ENCODE measurements at places on chromosomes 5 and 9.
A peak's percentile ranks its signal among the peaks of the same experiment; 100 is the strongest.

GRCh38 chr5:35012796-35013195 lies 35.0 kb downstream of the AGXT2 start:
- peak; percentile 42 for DNase-seq

DNA sequence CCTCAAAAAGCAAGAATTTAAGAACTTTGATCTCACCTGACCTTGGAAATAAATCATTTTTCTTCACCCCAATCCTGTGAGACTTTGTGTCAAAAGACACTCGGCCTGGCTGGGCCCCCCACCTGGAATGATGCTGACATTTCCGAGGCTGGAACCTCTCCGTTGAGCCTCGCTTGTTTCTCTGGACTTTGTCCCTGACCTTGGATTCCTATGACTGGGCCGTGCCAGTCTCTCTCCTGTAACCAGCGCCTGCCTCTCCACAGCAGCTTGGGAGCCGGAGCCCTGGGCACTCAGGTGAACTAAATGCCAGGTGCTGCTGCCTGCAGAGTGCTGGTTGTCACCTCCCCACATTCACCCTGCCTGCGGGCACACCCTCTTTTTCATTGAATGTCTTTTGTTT lies 62.7 kb downstream of the RETREG1 start:
- no peak for DNase-seq

DNA sequence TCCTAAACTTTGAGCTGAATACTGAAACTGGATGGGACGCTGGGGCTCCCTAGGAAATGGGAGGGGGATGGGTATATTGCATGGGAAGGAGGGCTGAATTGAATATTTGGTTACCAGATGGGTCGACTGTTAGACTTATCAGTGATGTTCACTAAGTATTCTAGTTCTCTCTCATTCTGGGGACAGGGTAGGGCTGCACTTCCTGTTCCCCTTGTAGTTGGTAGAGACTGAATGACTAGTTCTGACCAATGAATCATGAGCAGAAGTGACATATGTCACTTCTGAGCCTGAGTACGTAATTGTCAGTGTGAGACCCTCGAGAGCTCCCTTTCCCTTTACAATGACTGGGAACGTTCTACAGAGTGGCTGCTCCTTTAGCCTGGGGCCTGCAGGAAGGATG lies 55.5 kb upstream of the DMRT1 start:
- no peak for DNase-seq

GRCh38 chr5:122014236-122014935 lies 52.6 kb downstream of the SRFBP1 start:
- DNase-seq, result no peak

DNA sequence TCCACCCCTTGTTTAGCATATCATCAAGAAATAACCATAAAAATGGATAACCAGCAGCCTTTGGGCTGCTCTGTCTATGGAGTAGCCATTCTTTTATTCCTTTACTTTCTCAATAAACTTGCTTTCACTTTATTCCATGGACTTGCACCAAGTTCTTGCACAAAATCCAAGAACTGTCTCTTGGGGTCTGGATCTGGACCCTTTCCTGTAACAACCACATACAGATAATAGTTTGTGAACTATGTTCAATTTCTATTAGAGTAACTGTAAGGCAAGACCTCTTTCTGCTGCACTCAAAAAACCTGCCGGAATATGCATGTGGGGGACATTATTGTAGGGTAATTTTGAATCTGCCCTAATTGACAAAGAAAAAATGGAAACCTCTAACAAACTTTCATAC lies 66.9 kb upstream of the TMEM215 start:
- no peak for DNase-seq

DNA sequence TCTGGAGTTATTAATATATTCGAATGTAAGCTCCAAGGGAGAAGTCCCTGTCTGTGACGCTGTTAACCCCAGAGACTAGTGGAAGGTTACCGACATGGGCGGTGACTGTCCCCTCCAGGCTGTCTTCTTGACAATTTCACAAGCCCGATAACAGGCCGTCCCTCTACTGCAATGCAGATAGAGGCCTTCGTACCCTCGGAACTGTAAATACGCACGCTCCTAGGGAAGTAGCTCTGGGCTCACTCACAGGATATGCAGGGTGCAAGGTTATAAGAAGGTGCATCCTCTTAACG lies 680 bp upstream of the RFK start:
- DNase-seq, result peak; percentile 91

- no peak for DNase-seq
These were observed 176.7 kb upstream of the PPP2R2B start for GRCh38 chr5:147055089-147055826.

GRCh38 chr5:39249564-39250274 lies 30.4 kb upstream of the FYB1 start:
- no peak for DNase-seq
